ENCODE measurements at places on chromosomes 3 and 15. TPM values are rescaled to one million over a fixed set of nuclear protein-coding genes. Genes with fewer than 3 reads are reported as not detected.

The HRG gene
- not detected for total RNA-seq

The P2RY14 gene
- total RNA-seq, result 0.14 TPM

The CCK gene
- total RNA-seq, result not detected

The LRRK1 gene
- 0.09 TPM for total RNA-seq

The IGSF11 gene
- total RNA-seq, result not detected

DNA sequence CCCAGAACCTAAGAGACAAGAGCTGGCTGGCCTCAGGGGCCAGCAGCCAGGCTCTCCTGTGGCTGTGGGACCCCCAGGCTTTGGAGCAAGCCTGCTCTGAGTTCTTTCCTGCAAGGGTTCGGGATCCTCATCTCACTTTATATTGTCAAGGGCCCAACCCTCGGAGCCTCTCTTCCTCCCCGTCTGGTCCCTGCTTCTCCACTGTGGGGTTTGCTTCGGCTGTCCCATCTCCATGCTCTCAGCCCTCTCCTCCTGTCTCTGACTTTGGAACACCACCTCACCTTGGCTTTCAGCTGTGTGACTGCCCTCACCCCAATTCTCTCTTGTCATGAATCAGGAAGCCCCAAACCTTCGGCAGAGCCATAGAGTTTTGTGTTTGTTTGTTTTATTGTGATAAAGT lies 30.0 kb downstream of the MRAS start:
- DNase-seq, result no peak

- no peak for DNase-seq
Observed at GRCh38 chr15:73744293-73744692, 8.9 kb downstream of the INSYN1 start.

- DNase-seq, result no peak
Observed at GRCh38 chr3:50604110-50604621, 7.4 kb downstream of the CISH start.

- DNase-seq, result no peak
Observed at GRCh38 chr3:147411238-147411814, 2.2 kb downstream of the ZIC1 start.

DNA sequence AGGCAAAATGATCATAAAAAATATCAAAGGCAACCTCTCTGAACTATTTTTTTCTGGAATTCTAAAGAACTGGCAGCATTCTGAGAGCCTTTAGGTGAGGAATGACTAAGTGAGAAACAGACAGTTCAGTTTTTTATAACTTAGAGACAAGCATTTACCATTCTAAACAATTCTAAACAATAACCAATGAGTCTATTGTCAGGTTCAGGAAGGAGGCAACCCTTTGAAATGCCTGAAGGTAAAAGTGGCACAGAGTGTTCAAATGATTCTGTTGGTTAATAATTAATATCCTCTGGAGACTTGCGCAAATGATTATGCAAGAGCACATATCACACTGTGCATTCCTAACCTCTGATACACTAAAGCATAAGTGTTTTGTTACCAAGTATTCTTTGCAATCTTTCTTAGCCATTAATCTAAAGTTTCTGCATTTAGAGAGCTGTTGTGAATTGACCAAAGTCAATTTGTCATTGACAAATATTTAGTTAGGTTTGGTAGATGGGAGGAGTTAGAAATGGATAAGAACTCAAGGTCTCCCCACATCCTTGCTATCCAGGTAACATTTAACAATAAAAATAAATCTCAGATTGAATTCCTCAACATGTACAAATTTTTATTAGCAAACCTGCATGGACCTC lies 9.2 kb upstream of the TGFBR2 start:
- no peak for DNase-seq

DNA sequence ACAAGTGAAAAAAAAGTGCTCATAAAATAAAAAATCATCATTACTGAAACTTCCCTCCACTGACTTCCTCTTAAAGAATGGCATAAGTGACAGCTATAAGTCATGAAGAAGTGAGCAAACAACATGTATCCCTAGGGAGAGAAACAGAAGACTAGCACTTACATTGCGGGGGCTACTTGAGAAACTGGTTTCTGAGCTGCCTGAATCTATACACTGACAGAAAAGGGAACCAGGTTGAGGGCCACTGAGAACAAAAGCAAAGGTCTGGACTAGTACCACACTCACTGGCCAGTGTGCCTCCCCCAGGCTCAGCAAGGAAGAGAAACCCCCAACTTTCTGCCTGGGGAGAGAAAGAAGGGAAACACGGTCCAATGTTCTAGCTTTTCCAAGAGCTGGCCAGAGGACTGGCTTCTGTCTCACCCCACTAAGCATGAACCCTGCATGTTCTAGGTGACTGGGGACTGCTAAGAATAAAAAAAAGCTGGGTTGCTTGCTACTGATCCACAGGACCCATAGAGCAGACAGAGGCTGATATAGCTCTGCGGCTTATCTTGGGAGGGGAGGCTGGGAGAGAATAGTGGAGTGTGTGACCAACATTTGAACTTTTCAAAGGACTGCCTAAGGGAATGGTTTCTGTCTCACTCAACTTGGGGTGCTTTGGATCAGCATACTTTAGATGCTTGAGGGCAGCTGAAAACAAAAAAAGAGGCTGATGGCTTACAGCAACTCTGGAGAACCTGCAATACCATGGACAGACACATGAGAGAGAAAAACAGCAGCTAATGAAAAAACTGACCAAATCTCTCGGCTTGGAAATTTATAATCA lies 8.1 kb downstream of the RAD18 start:
- no peak for DNase-seq

DNA sequence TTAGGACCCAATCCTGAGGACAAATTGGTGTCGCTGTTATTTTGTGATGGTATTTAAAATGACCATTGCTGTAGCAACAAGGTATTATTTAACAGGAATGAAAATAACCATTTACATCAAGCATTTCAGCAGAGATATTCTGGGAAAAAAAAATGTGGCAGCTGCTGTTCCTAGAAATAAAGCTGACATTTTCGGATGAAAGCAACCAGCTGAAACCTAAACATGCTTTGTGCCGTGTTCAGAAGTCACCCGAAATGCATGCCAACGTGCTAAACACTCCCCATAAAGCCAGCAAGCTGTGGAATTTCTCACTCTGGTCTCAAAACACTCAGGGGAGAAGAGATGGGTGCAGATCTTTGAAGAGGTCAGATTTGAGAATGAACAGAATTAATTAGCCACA lies 31.5 kb upstream of the TAFA4 start:
- no peak for DNase-seq

- no peak for DNase-seq
Observed at GRCh38 chr15:90401495-90401894, 13.5 kb downstream of the IQGAP1 start.

Measured in activated naive CD4-positive, alpha-beta T cell treated with anti-CD3 and anti-CD28 coated beads, Interleukin-2, amount 50 U/mL, for 72 hours (primary cell).